ENCODE measurements at places on chromosomes 7 and 10.

DNA sequence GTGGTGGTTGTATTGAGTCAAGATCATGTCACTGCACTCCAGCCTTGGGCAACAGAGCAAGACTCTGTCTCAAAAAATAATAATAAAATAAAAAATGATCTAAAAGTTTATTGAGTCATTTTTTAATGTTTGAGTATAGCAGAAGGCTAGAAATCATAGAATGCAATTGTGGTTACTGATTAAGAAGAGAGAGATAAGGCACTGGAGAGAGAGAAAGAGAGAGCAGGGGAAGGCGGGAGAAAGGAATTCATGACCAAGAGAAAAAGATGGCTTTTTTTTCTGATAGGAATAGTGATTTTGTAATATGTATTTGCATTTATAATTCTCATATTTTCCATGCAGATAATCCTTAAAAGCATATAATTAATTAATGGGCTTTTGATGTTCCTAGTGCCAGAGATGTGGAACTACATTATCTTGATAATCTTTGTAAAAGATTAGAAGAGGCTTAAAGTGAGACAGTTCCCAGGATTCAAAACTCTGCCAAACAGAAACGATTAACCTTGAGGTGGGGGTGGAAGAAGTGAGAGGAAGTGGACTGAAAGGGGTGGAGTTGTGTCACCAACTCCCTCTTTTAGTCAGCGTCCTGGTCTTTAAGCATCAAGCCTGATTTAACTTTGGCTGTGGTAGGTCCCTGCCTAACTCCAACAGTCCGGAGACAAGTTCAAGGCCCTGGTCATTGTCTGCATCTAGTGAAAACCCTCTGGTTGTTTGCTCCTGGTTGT lies 76.2 kb downstream of the CHN2 start:
- DNase-seq: no peak

DNA sequence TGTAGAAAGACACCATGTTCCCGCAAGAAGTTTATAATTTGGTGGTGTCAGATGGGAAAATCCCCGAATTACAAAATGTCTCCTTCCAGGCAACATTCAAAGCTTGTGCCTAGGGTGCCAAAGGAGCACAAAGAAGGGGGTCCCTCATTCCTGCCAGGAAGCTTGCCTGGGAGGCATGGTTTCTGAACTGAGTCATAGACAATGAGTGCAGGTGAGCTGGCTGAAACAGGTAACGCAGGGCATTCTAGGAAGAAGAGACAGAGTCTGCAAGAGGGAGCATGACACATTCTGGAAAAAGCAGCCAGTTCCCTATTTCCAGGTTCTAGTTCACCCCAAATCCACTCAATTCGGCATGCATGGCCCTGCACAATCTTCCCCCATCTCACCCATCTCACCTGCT lies 11.9 kb upstream of the CALU start:
- DNase-seq: no peak

- DNase-seq: no peak
Observed at GRCh38 chr7:66167773-66168387, 37.3 kb upstream of the TPST1 start.

GRCh38 chr7:10156972-10157371 lies 816.7 kb upstream of the PHF14 start:
- DNase-seq: no peak

DNA sequence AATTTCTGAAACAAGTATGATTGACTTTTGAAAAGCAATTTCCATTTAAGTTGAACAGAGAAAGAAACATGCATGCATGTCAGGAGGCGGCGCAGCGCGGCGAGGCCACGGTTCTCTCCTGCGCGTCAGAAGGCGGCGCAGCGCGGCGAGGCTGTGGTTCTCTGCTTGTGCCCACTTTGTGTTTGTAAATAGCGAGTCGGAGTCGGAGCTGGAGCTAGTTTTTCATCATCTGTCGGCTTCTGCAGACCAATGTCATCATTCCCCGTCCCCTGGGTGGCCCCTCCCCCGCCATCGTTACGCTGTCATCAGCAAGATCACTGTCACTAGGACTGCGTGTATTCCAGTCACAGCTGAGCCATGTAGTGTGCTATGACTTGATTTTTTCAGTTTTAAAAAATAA lies 49.2 kb downstream of the INPP5A start:
- no peak for DNase-seq

DNA sequence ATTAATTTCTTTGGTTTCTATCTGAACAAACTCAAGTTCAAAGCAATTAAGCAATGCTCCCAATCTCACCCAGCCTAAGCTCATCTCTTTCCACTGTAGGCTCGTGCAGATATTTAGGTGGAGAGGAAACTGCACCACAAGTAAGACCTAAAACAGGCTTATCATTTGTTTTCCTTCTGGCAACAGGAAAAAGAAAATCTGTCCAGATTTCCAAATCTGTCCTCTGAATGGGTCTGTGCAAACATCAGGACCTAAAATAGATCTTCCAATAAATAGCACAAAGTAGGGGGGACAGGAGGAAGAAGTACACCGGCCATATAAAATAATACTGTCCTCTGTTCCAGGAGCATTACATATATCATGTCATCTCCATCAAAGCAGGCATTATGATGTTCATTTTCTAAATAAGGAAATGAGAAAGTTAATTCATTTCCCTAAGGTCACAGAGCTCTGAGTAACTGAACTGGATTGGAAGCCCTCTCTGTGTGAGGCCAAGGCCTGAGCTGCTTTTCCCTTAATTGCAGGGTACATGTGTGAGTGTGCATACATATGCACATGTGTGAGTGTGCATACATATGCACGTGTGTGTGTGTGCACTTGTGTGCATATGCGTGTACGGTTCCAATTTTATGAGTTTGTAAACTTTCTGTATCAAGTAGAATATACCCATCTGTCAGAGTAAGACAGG lies 92.8 kb upstream of the PARD3 start:
- no peak for DNase-seq

GRCh38 chr7:55557666-55558188 lies 14.6 kb downstream of the VOPP1 start:
- no peak for DNase-seq

DNA sequence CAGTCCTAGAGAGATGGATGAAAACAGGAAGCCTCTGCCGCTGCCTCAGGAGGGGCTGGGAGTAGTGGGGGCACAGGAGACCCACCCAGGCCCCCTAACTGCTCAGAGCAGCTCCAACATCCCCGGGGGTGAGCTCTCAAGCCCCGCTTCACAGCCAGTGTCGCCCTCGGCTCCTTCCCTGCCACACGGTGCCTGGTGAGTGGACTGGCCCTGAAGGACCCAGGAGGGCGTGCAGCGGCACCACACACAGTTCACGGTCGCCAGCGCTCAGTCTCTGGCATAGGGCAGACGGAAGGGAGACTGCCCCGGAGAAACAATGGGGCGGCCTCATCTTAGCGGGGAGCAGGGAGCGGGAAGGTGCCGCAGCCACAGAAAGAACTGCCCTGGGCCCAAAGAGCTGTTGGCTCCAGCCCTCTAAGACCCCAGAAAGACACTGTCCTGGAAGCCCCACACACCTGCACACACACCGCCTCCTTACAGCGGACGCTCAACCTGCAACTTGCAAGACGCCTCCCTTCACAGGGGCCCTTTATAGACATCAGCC lies 1.2 kb downstream of the CLDN15 start:
- no peak for DNase-seq

GRCh38 chr10:34228066-34228465 lies 587.0 kb downstream of the PARD3 start:
- DNase-seq: no peak

GRCh38 chr10:17756557-17757217 lies 4.7 kb downstream of the TMEM236 start:
- no peak for DNase-seq

DNA sequence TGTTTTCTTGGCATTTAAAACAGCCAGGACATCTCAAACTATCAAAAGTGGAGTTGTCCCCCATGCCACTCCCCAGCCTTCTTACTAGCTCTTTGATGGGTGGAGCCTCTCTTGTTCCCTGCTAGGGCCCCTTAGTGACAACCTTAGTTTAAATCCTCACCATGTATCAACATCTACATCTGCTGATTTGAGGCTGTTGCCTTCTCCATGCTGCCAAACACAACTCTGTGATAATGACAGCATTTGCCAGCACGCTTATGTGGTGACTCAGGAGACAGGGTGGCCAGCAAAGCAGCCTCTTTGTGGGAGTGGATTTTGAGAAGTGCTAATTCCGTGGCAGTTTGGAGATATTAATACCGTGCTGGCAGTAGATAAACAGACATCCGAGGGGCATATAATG lies 145.4 kb downstream of the LRRC4 start:
- DNase-seq: no peak

DNA sequence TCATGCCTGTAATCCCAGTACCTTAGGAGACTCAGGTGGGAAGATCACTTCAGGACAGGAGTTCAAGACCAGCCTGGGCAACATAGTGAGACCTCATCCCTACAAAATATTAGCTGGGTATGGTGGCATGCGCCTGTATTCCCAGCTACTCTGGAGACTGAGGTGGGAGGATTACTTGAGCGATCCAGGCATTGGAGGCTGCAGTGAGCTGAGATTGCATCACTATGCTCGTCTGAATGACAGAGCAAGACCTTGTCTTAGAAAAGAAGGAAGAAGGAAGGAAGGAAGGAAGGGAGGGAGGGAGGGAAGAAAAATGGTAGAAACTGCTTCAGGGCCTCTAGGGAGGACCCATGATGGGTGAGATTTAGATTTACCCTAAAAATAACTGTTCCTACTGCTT lies 112.3 kb downstream of the SPDYE5 start:
- no peak for DNase-seq

GRCh38 chr7:174716-175115 lies 17.7 kb upstream of the FAM20C start:
- DNase-seq: no peak

DNA sequence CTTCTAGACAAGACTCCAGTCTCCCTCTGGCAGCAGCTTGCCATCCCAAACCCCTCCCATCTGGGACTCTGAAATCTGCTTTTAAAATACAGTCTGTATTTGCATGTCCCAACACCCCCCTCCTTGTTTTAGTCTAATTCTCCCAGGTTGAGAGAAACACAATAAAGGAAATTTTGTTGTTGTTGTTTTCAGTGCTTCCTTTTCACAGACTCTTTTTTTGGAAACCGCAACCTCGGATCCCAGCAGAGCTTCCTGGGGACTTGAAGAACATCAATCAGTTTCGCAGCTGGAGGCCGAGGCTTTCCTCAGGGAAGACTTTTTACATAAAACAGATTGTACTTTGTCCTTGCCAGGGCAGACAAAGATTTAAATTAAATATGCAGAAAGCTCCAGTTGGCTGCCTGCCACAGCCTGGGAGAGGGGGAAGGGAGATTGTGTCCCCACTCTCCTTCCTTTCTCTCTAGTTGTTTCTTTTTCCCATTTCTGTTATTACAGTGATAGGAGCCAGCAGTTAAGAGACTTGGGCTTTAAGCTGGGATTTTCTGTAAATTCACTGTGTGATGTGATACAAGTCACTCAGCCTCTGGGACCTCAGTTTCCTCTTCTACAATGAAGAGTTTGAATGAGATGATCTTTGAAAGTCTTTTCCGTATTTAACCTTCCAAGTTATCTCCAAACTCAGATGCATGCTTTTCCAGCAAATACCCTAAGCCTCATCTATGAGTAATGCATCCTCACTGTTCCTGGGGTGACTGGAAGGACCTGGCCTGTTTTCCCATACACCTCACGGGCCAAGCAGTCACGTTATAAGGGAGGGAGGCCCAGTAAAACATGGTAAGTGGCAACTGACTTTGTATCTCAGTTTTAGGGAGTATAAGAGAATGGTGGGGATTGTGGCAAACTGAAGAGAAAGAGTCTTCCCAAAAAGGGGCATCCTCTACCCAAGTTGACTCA lies 192.3 kb downstream of the REEP3 start:
- DNase-seq: no peak

- DNase-seq: no peak
Observed at GRCh38 chr7:1856161-1856887, 186.2 kb downstream of the ELFN1 start.

DNA sequence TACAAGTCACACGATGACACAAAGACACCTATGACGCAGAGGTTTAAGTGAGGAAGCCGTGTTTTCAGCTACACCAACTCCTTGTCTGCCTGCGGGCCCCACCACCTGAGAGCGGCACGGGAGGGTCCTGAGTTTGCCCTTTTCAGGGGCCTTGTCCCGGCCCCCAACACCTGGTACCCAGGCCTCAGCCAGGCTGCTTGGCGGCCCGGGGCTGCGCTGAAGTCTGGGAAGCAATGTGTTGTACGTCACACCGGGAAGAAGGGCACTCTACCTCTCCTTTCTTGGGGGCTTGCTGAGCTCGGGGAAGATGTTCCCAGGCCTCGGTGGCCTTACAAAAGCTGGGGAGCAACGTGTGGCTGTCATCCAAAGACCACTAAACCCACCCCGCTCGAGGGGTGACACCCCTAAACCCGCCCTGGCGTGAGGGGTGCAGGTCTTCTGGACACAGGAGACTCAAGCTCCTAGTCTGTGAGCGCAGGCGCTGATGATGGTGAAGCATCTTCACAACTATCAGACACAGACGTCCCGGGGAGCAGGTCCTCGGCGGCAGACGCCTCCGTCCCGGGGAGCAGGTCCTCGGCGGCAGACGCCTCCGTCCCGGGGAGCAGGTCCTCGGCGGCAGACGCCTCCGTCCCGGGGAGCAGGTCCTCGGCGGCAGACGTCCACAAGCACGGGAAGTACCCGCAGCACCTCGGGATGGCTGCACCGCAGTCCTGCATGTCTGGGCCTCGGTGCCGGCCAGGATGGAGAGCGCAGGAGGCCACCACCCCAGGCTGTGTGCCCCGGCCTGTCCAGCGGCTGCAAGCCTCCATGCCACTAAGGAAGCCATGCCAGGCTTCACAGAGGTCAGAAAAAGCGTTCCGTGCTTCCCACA lies 15.4 kb downstream of the CFAP46 start:
- no peak for DNase-seq

DNA sequence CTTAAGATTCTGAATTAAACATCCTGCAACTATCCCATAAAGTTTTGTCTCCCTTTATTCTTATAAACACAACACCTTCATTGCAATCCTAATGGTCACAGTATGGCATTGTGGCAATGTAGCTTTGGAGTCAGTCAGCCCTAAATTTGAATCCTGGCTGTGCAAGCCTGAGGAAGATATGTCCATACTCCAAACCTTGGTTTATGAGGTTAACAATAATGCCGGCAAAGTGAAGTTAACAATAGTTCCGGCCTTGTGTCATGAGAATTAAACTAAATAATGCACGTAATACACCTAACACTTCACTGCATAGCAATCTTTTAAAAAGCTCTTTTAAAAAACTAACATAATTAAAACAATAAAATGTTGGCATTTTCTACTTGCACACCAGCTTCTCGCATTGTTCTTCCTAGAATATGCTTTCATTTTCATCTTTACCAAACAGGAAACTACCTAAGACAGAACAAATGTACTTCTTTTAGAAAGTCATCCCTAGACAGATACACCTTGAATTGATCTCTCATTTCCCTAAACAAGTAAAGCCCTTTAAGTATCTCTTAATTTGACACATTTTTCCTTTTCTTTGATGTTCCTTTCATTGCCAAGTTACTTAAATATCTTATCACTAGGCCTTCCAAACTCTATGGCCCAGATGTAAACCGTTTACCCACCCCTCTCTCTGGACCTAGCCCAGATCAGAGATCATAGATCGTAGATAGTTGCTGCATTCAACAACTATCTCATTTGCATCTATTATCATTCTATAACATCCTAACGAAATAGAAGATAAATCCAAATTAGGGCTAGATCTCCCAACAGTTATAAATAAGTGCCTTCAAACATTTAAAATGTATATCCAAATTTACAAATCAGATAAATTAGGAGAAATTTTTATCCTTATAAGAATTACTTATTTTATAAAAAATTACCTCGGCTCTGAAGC lies 66.7 kb downstream of the CREB3L2 start:
- no peak for DNase-seq

GRCh38 chr7:128884561-128885369 lies 22.1 kb downstream of the ATP6V1F start:
- DNase-seq: no peak

Measured in activated T-helper 1 cell treated with anti-CD3 and anti-CD28 coated beads, Interleukin-2, amount 50 U/mL, for 16 hours (primary cell).